ENCODE measurements at places on chromosomes 2 and 18. TPM values are rescaled to one million over a fixed set of nuclear protein-coding genes. Genes with fewer than 3 reads are reported as not detected.

AQP12A gene
- total RNA-seq, result not detected

ABHD1 gene
- total RNA-seq, result not detected

FABP1 gene
- total RNA-seq, result not detected

- no peak for DNase-seq
Measured at GRCh38 chr2:41488888-41489287, 558.9 kb upstream of the PKDCC start.

GRCh38 chr18:24877066-24877465 is 416.6 kb downstream of the HRH4 start:
- no peak for DNase-seq

DNA sequence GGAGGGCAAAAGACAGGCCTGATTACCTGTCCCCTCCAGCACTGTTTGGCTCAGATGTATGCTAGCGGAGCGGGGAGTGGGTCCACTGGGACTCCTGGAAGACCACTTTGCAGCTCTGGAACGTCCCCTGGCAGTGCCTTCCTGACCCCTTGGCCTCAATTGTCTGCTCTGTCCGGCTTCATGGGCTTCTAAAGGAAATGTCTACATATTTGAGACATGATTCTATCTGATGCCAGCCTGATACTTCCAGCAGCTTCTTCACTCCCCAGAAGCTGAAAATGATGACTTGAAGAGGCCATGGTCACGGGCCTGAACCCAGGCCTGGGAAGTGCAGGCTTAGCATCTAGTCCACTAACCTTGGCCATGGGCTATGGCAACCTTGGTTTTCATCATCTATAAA is 112.1 kb downstream of the ACAA2 start:
- DNase-seq, result no peak

- DNase-seq, result no peak
Measured at GRCh38 chr2:159204381-159205144, 81.9 kb downstream of the WDSUB1 start.

GRCh38 chr2:96501471-96501874 is 3.7 kb downstream of the NEURL3 start:
- no peak for DNase-seq

GRCh38 chr2:129212299-129212958 is 767.0 kb upstream of the RAB6C start:
- no peak for DNase-seq

DNA sequence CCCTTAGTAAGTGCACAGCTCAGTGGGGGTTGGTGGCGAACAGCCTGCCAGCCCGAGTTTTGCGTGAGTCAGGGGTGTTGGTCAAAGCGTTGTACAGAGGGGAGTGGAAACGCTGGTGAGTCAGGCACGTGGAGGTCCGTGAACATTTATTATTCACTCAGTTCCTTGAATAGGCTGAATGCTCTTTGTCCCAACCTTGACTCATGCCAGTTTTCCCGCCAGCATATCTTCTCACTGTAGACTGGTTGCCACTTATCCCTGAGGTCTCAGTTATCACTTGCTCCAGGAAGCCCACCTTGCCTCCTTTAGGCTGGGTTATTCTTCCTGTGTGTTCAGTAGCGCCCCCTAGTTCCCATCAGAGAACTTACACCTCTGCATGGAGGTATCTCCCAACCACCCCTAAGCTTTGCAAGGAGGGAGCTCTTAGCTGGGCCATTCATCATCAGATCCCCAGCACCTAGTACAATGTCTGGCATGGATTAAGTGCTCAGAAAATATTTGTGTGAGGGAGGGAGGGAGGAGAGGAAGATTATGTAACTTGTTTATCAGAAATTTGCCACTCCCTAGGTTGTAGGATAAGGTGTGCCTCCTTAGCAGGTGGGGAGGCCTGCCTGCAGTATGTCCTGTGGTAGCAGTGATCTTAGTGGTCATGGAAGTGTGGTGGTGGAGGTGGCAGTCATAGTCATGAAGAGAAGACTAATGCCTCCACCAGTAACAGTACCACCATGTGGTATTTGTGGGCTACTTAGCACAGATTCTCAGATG is 72.1 kb downstream of the CABLES1 start:
- DNase-seq, result peak; percentile 70

- no peak for DNase-seq
Measured at GRCh38 chr2:158659483-158659882, 135.6 kb upstream of the DAPL1 start.

DNA sequence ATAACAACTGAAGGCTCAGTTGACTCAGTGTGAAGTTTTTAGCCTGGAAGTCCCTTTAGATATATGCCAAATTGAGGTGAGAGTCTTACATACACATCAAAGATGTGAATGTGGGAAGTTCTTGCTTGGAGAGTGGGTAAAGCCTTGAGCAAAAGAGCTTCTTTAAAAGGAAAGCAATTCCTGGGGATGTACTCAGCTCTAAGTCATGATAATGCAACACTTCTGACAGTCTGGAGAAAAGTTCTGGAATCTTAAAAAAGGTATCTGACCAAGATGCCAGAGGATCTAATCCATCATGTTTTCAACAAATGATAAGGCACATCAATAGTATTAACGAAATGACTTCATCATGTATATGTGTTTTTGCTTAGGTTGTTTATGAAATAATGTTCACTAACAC is 351.2 kb downstream of the CDH19 start:
- DNase-seq, result no peak

GRCh38 chr2:200025717-200026116 is 70.3 kb downstream of the MAIP1 start:
- DNase-seq, result no peak

DNA sequence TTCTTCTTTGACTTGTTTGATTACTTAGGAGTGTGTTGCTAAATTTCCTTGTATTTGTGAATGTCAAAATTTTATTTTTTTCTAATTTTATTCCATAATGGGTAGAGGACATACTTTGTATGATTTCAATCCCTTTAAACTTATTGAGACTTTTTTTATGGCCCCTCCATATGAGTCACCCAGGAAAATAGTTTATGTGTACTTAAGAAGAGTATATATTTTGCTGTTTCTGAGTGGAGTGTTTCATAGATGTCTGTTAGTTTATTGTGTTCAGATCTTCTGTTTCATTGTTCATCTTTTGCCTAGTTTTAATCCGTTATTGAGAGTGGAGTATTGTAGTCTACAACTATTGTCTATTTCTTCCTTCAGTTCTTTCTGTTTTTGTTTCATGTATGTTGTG is 81.9 kb downstream of the EPB41L5 start:
- DNase-seq, result no peak

GRCh38 chr2:210392469-210392881 is 77.5 kb upstream of the MYL1 start:
- DNase-seq, result no peak

DNA sequence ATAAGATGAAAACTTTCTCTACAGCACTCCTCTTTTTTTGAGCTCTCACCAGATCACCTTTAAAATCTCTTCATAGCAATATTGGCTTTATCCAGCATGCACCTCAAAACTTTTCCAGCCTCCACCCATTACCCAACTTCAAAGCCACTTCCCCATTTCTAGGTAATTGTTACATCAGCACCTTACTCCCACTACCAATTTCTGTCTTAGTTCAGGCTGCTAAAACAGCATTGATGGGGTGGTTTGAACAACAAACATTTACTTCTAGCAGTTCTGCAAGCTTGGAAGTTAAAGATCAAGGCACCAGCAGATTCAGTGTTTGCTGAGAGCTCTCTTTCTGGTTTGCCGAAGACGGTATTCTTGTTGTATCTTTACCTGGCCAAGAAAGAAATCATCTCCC is 114.0 kb upstream of the SLC39A10 start:
- DNase-seq, result no peak
